ENCODE measurements at places on chromosomes 12 and 14. TPM values are rescaled to one million over a fixed set of nuclear protein-coding genes. Genes with fewer than 3 reads are reported as not detected.

DNA sequence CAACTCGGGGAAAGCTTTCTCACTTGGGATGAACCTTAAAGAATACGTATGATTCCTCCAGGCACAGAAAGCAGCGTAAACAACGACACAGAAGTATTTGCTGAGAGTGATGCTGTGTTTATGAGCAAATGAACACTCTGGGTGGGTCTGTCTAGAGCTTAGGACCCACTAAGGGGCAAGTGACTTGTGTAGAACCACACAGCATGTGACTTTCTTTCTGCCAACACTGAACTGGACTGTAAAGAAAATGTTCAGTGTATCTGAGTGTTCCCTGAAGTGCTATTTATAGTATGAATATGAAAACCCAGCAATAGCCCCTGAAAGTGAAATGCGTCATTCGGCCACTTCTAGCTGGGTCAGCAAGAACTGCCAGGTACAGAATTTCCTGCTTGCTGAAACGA, 78.5 kb downstream of the ST8SIA1 start:
- no peak for DNase-seq

DNA sequence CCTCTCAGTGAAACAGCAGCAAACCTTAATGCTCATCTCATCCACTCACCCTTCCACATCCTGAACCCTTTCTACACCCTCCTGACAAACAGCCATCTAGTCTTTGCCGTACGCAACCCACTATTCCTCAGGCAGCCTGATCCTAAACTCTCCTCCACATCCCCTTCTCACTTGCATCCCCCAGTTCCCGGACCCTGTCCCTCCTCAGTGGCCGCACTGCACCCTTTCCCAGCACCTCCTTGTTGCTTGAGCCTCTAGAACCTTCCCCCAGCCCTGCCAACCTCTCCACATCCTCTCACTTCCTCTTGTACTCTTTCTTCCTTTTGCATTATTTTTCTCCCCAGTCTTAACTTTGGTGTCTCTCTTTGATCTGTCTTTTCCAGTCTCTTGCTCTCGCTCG, 42.9 kb downstream of the IQSEC3 start:
- DNase-seq, result no peak

DNA sequence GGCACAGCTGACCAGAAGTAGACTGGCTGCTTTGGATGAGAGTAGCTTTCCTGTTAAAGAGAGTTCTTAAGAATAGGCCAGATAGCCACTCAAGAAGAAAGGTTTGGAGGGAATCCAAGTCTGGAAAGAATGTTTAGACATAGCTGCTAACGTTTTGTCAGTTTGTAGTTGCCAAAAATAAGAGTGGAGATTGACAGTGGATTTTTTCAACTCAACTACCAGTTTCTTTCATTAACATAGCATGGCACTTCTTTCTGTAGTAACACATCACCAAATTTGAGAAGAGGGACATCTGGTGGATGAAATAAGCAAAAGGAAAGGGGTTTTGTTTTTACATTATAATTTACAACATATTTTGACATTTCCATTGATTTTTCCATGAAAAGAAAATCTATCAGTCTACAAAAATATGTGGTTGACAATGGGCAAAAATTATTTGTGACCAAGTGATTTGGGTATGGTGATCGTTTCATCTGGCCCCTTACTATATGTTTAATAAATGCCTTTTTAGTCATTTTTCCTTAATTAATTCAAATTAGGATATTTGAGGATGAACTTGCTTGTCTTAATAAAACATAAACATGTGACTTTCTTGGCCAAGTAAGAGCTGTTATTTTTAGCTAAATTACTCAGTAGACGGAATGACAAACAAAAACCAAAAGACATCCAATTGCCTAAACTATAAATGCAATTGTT, 71.1 kb downstream of the PTPRR start:
- no peak for DNase-seq

Gene AQP2
- not detected for total RNA-seq

DNA sequence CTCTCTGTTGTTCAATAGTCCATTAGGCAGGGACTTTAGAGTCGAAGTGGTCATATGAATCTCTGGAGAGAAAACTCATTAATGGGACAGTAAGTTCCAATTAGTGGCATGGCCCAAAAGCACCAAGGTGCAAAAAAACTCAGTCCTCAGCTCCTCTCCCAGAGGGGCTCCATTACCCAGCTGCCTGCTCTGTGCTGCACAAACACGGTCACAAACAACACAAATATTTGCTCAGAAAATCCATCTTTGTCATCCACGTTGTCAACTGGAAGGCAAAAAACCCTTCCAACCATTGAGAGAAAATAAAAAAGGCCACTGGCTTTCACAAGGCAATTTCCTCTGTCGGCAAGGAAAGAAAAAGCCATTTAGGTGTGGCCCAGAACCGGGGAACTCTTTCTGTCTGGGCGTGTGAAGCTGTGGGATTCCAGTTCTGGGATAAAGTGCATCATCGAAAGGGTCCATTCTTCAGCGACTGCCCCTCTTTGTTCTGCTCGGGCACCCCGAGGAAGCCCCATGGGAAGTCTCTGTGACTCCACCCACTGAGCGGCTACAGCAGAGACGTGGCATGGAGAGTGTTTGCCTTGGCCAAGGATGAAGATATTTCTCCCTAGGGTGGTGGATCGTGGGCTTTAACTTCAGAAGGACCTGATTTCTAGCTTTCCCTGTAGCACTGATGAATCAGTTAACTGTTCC, 137.6 kb downstream of the VRK1 start:
- DNase-seq, result no peak

DNA sequence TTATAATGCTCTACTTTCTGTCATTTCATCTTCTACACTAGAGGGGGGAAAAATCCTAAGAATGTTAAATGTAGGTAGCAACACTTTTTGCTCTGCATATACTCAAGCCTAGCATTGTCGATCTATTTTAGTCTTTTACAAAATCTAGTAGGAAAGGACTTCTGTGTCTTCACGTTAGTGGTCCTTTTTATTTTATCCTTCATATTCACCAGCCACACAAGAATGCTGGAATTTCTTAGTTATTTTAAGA, 253.0 kb upstream of the FLRT2 start:
- DNase-seq, result no peak

Gene NTF3
- total RNA-seq, result not detected

Gene FGF23
- total RNA-seq, result not detected

DNA sequence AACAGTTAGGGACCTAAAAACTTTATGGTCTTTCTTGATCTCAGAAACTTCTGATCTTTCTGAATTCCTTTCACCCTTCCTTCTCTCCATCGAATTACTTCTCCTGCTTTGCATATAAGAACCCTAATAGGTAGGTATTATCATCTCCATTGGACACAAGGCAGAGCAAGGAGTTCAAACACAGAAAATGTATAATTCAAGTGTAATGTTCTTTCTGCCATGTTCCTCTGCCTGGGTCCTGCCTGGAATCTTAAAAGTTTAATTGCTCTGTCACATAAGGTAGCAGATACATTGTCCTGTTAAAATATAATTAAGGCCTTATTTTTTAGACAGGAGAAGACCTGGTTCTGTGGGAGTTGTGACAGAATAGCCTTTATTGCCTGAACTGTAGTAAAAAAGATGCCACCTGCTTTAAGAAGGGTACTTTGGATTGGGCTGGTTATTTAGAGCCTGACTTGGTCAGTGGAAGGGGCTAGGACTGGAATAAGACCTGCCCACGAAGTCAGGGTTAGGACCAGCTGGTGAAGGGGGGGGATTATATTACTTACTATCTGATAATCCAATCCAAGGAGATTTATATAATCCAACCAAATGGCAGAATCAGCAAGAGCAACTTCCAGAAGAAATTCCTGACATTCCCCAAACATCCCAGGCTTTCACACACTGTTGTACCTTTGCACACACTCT, 10.4 kb downstream of the G2E3 start:
- no peak for DNase-seq

- no peak for DNase-seq
Measured at GRCh38 chr12:124928912-124929530, 14.6 kb upstream of the UBC start.

GRCh38 chr14:38255673-38256532, at the start of gene CLEC14A:
Gene CLEC14A (minus strand): TSS chr14:38256093. CDS start chr14:38256022, 71 bp downstream.
- DNase-seq, result no peak

DNA sequence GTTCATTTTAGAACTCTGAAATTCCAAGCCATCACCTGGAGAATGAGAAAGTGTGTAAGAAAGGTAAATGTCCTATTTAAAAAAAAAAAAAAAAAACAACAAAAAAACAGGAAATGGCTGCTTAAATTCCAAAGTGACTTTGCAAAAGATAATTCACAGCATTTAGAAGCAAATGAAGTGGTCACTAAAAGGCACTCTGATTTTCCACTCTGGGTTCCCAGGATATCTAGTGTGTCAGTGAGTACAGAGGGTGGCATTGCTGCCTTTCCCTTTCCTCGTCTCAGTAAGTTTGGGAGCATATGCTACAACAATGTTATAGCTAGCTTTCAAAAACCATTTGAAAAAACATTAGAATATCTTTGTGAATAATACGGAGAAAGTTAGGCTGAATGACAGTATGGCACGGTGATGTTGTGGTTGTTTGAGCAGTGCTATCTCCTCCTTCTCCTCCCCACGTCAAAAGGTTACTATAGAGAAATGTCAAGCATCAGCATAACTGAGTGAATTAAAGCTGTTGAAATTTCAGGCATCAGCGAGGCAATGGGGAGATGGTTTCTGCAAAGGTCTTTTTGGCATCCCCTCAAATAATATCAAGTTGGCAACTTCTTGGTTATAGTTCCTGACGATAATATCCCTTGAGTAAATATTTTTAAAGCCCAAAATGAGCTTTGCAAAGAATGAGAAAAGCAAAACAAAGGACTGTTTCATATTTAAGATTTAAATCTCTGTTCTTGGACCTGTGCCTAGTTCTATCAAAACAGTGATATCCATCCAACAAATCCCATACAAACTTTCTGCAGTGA, 164.5 kb upstream of the E2F7 start:
- no peak for DNase-seq

DNA sequence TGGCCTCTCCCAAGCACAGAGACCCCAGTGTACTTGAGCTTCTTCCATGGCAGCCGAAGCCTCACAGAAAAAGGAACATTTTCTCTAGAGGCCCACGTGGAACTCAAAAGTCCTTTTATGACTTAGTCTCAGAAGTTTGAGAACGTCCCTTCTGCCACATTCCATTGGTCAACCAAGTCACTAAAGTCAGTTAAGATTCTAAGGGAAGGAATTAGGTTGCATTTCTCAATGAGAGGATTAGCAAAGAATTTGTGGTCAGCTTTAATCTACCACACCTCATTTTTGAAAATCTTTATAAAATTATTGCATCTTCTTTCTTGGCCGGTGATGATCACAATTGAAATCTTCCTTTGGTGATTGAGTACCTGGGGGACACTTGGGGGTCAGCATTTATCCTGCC, 279.9 kb upstream of the TBX3 start:
- DNase-seq, result no peak

GRCh38 chr14:89973234-89973823, 17.6 kb downstream of the TDP1 start:
- DNase-seq, result no peak

GRCh38 chr14:65210822-65211182, 108.5 kb upstream of the MAX start:
- no peak for DNase-seq

All from kidney epithelial cell (primary cell).